NCI-H526 treated with DMSO at 0.1 percent for 48 hours (cell line): ENCODE measurements at places on chromosomes 6 and 20.
A peak's percentile ranks its signal among the peaks of the same experiment; 100 is the strongest.

DNA sequence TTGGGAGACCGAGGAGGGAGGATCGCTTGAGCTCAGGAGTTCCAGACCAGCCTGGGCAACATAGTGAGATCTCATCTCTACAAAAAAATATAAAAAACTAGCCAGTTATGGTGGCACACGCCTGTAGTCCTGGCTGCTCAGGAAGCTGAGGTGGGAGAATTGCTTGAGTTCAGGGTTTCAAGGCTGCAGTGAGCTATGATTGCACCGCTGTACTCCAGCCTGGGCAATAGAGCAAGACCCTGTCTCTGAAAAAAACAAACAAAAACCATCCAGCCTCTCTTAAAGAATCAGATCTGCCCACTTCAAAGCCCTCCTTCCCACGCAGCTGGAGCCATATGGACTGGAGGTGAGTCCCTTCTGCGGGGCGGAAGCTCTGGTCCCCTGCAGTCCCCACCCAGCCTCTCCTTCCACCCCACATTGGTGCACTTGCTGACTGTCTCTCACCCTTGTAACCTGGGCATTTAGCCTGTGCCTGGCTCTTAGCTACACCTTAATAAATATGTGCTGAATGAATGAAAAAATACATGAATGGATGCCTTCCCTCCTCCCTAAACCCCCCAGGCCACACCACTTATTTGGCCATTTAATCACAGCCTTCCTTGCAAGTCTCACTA lies 7.2 kb upstream of the PARD6B start:
- DNase-seq, result no peak

- DNase-seq, result peak; percentile 49
Observed at GRCh38 chr6:127518191-127518709, 885 bp downstream of the MTCL3 start.

DNA sequence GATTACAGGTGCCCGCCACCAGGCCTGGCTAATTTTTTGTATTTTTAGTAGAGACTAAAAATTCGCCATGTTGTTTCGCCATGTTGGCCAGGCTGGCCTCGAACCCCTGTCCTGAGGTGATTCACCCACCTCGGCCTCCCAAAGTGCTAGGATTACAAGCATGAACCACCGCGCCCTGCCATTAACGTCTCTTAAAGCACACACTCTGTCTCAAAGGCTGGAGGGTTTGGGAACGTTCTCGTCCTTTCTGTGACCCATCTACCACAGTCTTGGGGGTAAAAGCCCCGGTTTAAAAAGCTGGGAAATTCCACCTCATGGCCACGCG lies 57.8 kb upstream of the ARID1B start:
- no peak for DNase-seq

DNA sequence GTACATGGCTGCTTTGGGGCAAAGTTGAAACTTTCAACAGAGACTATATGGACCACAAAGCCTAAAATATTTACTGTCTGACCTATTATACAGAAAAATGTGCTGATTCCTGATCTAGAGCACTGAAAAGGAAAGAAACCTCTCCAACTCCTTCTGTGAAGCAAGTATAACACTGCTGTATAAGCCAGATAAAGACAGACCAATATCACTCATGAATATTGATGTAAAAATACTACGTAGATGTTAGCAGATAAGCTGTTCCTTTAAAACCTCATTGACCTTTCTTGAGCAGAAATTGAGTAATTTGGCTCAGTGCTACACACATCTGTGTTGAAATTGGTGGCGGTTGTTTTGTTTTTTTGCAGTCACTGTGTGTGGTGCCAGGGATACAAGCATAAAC lies 69.9 kb upstream of the HDAC2 start:
- DNase-seq, result no peak

DNA sequence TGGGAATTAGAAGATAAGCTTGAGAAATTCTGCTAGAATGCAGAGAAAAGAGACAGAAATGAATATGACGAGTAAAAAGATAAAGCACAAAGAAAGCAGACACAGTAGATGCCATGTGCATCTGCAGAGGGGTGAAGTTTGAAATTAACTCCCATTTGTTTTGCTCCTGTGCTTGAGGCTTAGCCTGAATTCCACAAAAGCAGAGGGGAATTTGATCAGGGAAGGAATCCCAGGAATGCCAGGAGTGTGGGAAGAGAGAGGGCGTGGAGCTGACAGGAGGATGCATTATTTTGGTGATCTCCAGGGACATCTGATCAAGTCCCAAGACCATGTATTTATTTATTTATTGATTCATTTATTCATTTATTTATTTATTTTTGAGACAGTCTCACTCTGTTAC lies 55.6 kb downstream of the SLC22A1 start:
- DNase-seq, result no peak
